ENCODE measurements at places on chromosomes 2 and 18. TPM values are rescaled to one million over a fixed set of nuclear protein-coding genes. Genes with fewer than 3 reads are reported as not detected.

The KCNF1 gene
- 21.6 TPM for total RNA-seq

The CPLX4 gene
- total RNA-seq = not detected

The SERPINB7 gene
- not detected for total RNA-seq

The CCDC85A gene
- total RNA-seq = 34.4 TPM

The RBM43 gene
- 1.6 TPM for total RNA-seq

The ABCB11 gene
- total RNA-seq = 1.6 TPM

The SERPINB2 gene
- not detected for total RNA-seq

The KCNS3 gene
- total RNA-seq = 1.9 TPM

The BOLL gene
- total RNA-seq = not detected

The RAB6C gene
- 0.63 TPM for total RNA-seq

The CABYR gene
- total RNA-seq = 26.6 TPM

The GPR35 gene
- 2.5 TPM for total RNA-seq

The PTPRN gene
- 30.7 TPM for total RNA-seq

Measured in parietal lobe (tissue), 2 donors.